ENCODE measurements at places on chromosomes 7 and 10.

DNA sequence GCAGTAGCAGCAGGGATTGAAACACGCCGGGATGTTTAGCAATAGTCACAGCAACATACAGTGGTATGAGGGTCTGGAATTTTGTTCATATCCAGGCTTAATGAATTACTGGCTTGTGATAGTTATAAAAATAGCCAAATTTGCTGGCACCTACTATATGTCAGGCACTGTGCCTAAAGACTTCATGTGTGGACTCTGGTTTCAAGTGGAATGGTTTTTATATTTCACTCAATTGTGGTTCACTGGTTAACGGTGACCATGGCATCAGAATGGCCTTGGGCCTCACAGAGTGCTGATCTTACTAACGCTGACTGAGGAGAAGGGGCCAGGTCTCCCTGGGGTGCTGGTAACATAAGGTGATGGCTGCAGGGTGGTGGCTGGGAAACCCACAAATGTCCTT lies 55.7 kb downstream of the CELF2 start:
- H3K27ac ChIP-seq = no peak overlapping the region
- H3K4me3 ChIP-seq = no peak overlapping the region
- no peaks in the 10 kb centered on the region for H3K4me1 ChIP-seq
- H3K36me3 ChIP-seq = no peaks in the 10 kb centered on the region
- H3K27me3 ChIP-seq = peaks cover 29% of the 10 kb centered on the region

DNA sequence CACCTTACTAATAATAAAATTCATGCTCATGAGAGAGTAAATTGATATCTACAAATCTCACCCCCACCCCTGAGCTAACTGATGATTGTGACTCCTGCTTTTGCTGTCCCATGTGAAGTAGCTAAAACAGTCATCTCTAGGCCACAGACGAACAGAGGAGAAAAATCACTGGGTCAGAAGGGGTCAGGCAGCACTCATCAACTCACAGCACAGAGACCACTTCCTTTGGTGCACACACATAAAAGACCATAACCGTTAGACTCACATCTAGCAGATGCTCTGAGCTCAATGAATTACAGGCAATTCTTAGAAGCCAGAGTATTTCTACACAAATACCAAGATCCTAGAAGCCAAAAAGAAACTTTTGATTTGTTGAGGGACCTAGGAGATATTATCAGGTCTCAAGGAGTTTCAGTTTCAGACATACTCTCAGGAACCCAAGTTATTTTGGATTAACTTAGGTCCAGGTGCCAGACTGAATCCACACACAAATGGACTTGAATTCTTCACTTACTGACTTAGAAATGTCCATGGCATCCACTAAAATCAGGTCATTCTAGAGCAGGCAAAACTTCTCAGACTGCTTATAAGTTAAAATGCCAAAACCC lies 65.0 kb upstream of the TES start:
- no peak for DNase-seq
- H3K4me3 ChIP-seq = no peak overlapping the region
- no peak overlapping the region for H3K27ac ChIP-seq
- H3K36me3 ChIP-seq = no peaks in the 10 kb centered on the region
- peaks cover 17% of the 10 kb centered on the region for H3K4me1 ChIP-seq

DNA sequence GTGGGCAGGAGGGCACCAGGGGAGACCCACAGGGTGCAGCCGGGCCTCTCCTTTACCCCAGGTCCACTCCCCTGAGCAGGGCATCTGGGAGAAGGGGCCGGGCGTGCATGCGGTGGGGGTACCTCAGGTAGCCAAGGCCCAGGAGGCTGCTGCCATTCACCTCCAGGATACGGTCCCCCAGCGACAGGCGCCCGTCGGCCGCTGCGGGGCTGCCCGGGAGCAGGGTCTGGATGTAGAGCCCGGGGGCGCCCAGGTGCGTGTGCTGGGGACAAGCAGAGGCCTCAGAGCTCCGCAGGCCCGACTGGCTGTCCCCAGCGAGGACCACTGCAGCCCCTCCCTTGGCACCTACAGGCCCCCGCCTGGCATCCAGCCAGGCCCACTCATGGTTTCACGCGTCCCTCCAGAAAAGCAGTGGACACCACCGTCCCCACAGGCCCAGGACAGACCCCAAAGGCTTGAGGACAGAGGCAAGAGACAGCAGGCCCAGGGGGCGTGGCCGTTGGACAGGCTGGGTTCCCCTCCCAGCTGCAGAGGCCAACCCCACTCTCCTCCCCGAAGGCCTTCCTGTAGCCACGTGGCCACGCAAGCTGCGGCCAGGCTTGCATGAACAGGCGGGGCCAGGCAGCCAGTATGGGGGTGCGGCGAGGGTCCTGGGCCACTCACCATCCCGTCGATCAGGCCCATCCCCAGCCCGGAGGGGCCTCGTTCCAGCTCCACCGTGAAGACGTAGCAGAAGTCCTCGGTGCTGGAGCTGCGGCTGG lies 24.3 kb downstream of the AP5Z1 start:
- H3K4me1 ChIP-seq = peaks cover 4% of the 10 kb centered on the region
- no peaks in the 10 kb centered on the region for H3K27me3 ChIP-seq
- H3K4me3 ChIP-seq = no peak overlapping the region

GRCh38 chr10:118374404-118374803 lies 32.3 kb upstream of the FAM204A start:
- no peak overlapping the region for H3K4me3 ChIP-seq
- no peaks in the 10 kb centered on the region for H3K4me1 ChIP-seq
- no peak overlapping the region for H3K27ac ChIP-seq
- no peak for DNase-seq
- no peaks in the 10 kb centered on the region for H3K36me3 ChIP-seq

- H3K36me3 ChIP-seq = peaks cover 17% of the 10 kb centered on the region
- DNase-seq = no peak
- no peak overlapping the region for H3K4me3 ChIP-seq
- peaks cover 36% of the 10 kb centered on the region for H3K4me1 ChIP-seq
- H3K27me3 ChIP-seq = peaks cover 22% of the 10 kb centered on the region
These were observed 36.0 kb downstream of the BRI3 start for GRCh38 chr7:98317366-98318040.

DNA sequence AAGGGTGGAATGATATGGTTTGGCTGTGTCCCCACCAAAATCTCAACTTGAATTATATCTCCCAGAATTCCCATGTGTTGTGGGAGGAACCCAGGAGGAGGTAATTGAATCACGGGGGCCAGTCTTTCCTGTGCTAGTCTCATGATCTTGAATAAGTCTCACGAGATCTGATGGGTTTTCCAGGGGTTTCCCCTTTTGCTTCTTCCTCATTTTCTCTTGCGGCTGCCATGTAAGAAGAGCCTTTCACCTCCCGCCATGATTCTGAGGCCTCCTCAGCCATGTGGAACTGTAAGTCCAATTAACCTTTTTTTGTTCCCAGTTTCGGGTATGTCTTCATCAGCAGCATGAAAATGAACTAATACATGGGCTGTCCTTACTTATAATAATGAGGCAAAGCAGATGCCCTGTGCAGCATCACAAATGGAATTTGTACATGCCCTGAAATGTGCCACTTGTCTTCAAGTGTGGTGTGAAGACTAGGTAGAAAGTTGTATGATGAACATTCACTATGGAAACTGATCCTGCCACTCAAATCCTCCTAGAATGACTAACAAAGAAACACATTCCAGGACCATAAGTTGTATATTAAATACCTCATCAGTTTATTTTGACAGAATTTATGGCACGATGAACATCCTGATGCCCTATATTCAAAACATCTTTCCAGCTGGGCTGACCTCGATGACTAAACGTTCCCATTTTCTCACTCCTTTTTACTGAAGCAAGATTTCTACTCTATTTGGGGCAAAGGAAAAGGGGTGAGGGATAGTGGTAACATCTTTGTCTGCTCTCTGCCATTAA lies 122.8 kb upstream of the CTTNBP2 start:
- H3K4me1 ChIP-seq = no peaks in the 10 kb centered on the region
- no peaks in the 10 kb centered on the region for H3K36me3 ChIP-seq
- no peaks in the 10 kb centered on the region for H3K27me3 ChIP-seq
- H3K27ac ChIP-seq = no peak overlapping the region

Data from naive B cell (primary cell).